ENCODE measurements at places on chromosomes 3 and 15.

DNA sequence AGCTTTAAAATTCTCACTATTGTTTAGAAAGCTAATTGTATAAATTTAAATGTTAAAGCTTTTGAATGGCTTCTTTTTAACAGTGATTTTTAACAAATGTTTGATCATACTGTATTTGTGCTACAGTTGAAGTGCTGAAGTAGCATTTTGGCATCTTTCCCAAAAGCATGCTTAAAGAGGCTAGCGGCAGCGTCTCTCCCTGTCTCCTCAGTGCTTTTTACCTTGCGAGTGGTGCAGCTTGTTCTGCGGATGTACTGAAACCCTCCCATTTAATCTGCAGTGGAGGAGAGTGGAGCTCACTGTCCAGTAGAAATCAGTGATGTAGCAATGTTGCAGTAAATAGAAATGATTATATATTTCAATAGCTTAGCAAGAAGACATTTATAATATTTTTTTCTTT is 43.7 kb downstream of the LRRC49 start:
- no peak for DNase-seq

DNA sequence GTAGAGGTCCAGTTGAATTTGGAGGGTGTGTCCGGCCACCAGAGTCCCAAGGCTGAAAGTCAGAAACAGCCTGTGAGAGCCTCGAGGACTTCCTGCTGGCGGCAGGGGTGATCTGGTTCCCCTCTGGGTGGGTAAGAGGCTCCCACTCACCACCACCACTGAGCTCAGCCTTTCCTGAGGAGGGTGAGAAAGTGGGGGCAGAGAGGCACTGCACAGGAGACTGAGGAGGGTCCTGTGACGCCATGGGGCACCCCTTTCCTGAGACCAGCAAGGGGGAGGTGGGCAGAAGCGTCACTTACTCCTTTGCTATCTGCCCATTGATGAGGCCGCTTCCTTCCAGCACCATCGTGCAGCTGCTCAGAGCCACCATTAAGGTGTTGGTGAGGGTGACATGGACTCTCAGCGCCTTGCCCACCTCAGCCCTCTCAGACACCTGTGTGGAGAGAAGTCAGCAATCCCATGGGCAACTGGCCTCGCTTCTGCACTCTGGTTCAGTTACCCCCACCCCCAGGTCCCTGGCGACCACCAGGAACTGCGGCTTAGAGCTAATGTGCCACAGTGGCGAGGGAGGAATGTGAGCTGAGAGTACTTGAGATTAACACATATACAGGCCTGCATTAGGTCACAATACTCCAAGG is 10.0 kb upstream of the TGM5 start:
- DNase-seq: no peak

GRCh38 chr3:160660902-160661301 is 16.1 kb upstream of the ARL14 start:
- no peak for DNase-seq

GRCh38 chr3:7518456-7518855 is 657.5 kb downstream of the GRM7 start:
- no peak for DNase-seq

DNA sequence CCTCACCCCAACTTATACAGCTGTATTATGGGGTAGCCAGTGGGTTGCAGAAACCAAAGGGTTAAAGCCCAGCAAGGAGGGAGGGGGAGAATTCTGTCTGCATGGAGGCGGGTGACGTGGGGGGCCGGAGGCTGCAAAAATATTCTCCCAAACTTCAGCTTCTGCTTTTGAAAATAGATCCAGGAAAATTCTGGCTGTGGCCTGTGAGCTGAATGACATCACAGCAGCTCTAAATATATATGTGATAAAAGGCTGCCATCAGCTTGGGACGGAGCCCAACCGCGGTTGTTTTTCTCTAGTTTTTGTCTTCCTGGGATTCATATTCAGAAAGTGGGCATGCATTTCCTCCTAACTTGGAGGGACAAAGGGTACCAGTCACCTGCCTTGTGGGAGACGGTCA is 27.6 kb downstream of the MAPKAPK3 start:
- no peak for DNase-seq

- DNase-seq: no peak
Observed at GRCh38 chr3:78050276-78051065, 1010.6 kb downstream of the ROBO2 start.

GRCh38 chr3:118991775-118992174 is 42.9 kb downstream of the IGSF11 start:
- DNase-seq: no peak

GRCh38 chr3:198076722-198077308 is 116.8 kb downstream of the LMLN start:
- DNase-seq: no peak

- no peak for DNase-seq
Observed at GRCh38 chr15:32936283-32936918, 218.6 kb downstream of the GREM1 start.

- DNase-seq: no peak
Observed at GRCh38 chr3:182797876-182798275, 4.6 kb downstream of the ATP11B start.

GRCh38 chr3:4750306-4750968 is 228.8 kb upstream of the BHLHE40 start:
- no peak for DNase-seq

- no peak for DNase-seq
Observed at GRCh38 chr15:78076231-78077052, 1.1 kb downstream of the TBC1D2B start.

DNA sequence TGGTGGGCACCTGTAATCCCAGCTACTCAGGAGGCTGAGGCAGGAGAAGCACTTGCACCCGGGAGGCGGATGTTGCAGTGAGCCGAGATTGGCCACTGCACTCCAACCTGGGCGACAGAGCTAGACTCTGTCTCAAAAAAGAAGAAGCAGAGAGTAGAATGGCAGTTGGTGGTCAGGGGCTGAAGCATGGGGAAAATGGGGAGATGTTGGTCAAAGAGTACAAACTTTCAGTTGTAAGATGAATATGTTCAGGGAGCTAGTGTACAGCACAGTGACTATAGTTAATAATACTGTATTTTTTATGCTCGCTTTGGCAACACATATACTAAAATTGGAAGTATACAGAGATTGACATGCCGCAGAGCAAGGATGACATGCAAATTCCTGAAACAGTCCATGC is 41.5 kb downstream of the PCNP start:
- DNase-seq: no peak

DNA sequence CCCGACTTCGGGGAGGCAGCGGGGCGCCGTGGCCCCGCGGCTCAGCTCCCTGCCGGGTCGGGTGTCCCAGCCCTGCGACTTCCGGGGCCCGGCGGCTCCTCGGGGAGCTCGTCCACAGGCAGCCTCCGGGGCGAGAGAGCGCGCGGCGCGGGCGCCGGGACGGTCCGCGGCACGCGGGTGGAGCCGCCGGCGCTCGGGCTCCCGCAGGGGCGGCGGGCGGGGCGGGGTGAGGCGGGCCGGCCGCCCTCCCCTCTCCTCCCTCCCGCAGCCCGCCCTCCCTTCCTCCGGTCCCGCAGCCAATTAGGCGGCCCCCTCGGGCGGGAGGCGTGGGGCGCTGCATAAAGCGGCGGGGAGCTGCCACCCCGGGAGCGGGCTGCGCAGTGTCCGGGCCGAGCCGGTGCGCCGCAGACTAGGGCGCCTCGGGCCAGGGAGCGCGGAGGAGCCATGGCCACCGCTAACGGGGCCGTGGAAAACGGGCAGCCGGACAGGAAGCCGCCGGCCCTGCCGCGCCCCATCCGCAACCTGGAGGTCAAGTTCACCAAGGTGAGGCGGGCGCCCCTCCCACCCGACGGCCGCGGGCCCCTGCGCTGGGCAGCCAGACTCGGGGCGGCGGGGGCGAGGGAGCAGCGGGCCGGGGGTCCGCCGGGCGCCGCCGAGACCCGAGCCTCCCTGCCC is at the start of gene ALDH1A3:
Gene ALDH1A3, plus strand, starts transcription at position 368 of the 675 bp plus-strand sequence. Its CDS starts 77 bp downstream, at position 445.
- no peak for DNase-seq

DNA sequence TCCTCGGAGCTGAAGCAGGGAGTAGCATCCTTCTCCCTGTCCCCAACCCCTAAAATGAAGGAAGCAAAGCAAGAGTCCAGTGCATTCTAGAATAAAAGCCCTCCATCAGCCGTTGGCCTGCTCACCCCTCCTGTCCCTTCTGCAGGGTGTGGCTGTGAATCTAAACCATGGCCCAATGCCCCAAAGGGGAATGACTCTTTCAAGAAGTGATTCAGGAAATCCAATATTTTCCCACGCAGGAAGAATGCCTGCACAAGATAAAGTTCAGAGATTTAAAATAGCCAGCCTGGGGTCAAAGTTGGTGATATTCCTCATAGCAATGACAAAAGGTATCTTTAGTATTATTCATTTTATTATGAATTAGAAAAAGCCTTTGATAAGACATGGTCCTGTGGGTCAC is 38.5 kb downstream of the SLCO2A1 start:
- DNase-seq: no peak

DNA sequence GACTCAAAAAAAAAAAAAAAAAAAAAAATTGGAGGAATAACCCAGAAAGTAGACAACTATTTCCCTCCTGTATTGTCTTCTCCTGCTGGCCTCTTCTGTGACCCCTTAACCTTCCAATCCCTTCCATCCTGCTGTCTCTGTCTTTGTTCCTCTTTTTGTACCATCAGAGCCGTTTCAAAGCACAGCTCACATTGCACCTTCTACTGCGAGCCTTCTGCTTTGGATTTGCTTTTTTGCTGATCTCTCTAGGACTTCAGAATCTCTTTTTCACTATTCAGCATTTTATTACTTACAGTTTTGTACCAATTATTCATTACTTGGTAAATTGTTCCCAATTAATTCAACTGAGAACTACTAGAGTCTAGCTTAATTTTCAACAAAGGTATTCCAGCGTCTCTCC is 284.0 kb upstream of the TBL1XR1 start:
- DNase-seq: no peak

GRCh38 chr15:55695432-55695831 is 47.5 kb downstream of the PRTG start:
- DNase-seq: no peak
